Motor neuron (in vitro differentiated cells): ENCODE measurements at places on chromosomes 4 and X.

GRCh38 chrX:107654872-107655761, 26.8 kb downstream of the PRPS1 start:
- ATAC-seq: peak; percentile 87

DNA sequence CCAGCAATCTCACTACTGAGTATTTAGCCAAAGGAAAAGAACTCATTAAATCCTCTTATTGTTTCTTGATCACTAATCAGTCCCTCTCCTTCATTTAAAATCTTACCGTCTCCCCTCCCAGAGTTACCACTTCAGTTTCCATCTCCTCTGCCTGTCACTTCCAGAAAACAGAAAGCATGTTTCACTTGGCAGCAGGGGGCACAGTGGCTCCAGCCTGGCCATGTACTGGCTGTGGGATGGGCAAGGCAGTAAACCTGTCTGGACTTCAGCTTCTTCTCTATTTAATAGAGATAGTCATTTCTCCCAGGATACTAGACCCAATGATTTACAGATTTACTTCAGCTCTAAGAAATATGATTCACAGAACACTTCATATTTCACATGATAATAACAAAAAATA, 63.2 kb downstream of the CD40LG start:
- peak; percentile 61 for ATAC-seq

DNA sequence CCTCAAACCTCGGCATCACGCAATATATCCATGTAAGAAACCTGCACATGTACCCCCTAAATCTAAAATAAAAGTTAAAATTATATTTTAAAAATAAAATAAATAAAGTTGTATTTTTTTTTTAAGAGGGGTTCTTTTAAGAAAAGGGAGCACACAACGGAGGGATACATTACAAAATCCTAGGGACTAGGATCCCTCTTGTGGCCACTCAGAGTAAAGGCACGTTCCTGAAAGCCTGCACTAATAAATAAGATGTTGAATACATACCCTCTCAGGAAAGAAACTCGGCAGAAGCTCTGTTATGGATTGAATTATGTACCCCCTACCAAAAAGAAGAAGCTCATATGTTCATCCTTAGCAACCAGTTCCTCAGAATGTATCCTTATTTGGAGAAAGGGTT, 50.9 kb upstream of the PRDX4 start:
- no peak for ATAC-seq

DNA sequence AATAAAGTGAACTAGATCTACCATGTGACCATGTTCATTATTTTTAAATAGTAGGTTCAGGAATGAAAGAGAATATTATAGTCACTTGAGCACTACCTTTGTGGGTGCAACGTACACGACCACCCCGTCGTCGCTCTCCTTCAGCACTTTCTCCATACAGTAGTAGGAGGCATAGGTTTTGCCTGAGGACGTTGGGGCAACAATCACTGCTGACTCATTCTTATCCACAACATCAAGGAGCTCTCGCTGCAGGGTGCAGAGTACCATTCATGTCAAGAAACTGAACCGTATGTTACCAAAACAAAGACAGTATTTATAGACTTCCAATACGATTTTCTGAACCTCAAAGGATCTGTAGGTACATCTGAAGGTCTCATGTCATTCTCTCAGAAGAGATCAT, 44.7 kb downstream of the DDX60 start:
- no peak for ATAC-seq

DNA sequence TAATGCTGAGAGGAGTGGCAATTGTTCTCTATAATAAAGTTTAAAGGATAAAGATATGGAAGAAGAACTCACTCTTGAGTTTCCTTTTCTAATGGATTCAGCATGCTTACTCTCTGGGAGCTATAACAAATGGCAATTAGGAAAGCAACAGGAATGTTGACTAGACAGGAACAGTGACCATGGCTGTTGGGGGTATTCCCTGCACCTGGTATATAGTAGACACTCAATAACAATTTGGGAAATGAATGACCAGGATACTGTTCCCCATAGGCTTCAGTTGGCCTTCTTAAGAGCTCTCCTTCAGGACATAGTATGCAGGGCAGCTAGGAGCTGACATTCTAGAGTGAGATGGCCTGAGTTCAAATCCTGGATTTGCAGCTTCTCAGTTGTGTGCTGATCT, 1.8 kb downstream of the LIMCH1 start:
- no peak for ATAC-seq

- no peak for ATAC-seq
These were observed 124.2 kb upstream of the GUCY1A1 start for GRCh38 chr4:155542415-155542814.

DNA sequence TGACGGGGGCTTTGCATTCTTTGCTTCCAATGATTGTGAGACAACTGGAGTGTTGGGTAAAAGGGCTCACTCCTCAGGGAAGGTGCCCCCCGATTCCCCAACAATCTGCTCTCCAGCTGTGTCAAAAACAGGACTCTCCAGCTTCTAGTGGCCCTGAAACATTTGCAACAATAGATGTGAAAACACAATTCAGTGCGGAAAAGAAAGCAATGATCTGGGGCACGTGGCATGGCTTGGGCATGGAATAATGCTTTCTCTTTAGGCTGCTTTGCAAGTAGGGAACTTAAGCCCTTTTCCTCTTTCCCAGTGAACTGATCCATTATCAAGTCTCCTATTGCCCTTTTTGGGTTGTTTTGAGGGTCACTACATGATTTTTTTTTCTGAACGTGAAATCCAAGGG, 239.9 kb downstream of the C4orf33 start:
- ATAC-seq: no peak
